ENCODE measurements at places on chromosomes 11 and 22.

GRCh38 chr11:72088076-72088808 is 7.6 kb downstream of the LRRC51 start:
- DNase-seq: no peak

DNA sequence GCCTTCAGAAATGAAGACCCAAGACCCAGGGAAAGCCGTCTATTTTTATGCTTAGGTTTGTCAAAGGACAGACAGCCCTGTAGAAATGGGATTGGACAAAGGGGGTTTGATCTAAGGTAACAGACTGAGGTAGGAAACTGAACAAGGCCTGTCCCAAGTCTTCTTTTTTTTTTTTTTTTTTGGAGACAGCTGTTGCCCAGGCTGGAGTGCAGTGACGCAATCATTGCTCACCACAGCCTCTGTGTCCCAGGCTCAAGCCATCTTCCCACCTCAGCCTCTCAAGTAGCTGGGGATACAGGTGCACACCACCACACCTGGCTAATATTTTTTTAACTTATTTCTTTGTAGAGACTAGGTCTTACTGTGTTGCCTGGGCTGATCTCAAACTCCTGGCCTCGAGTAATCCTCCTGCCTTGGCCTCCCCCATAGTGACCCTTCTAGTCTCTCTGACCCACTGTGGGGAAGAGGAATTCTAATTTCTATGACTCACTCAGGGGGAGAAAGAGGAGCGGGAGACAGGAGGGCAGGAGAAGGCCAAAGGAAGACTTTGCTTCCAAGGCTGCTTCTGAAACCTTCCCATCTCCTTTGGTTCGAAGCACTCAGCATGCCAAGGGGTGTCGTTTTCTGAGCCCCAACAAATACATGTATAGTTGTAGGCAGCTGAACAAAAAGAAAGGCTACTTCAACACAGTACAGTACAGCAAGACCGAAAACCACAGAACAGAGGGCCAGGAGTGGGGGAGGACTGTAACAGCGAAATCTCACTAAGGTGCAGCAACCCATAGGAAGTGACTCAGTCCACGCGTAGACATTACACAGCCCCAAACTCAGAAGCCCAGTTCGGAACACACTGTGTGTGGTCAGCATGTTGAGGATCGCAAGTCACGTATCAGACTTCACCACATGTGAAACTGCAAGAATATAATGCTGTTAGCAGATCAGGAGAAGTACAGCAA is 872 bp downstream of the TMA7B start:
- no peak for DNase-seq

GRCh38 chr11:133525976-133526375 is 6.3 kb downstream of the OPCML start:
- no peak for DNase-seq

- no peak for DNase-seq
These were observed 4.7 kb downstream of the C11orf87 start for GRCh38 chr11:109426442-109427240.

DNA sequence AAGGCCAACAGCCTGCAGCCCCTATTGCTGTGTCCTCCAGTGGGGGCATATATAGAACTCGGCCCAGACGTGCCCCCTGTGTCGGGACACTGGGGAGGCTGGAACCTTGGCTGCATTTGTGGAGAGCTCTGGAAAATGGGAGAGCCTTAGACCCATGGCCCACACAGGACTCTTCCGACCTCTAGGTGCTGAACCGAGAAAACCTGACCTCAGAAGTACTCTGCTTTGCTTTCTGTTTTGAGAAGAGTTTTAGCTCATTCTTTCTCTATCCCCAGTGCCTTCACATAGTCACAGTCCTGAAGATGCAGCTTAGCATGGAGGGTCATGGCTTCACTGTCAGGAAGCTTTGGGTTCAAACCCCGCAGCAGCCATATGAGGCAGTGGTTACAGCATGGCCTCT is 271.8 kb upstream of the B3GAT1 start:
- no peak for DNase-seq

DNA sequence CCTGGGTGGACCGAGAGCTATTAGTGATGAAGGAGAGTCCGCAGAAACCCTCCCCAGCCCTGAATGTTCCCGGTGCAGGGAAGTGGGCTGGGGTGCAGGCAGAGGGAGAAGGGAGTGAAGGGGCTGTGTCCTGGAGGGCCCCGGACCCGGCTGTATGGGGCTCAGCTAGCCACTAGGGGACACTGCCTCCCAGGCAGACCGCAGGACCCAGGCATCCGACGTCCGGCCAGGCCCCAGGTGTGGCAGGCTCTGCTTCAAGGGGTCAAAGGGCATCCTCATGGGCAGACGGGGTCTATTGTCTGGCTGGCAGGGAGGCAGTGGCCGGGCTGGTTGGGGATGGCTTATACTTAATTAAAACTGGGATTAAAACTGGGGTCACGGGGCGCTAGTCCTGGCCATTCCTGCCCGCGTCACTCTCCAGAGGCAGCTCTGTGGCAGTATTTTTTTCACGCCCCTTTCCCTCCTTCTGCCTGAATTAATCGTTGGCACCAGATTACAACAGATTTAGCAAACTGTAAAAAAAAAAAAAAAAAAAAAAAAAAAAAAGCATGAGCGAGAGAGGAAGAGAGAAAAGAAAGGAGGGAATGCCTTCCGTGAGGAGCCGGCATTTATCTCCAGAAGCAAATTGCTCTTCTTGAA is 5.1 kb downstream of the FLRT1 start:
- no peak for DNase-seq

- DNase-seq: no peak
These were observed 2.3 kb upstream of the ALKBH8 start for GRCh38 chr11:107567739-107568335.

DNA sequence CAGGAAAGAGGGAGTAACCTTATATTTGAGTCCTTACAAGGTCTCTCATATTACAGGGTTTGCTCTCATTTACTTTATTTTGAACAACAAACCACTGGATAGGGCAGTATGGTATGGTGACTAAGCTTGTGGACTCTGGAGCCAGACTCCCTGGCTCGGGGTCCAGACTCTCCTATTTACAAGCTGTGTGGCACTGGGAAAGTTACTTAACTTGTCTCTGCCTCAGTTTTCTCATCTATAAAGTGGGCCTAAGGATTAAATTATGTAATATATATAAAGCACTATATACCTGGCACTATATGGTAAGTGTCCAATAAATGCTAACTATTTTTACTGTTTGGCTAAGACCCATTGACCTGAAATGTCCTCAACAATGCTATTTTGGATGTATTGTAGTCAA is 1.7 kb upstream of the DCHS1 start:
- DNase-seq: no peak

DNA sequence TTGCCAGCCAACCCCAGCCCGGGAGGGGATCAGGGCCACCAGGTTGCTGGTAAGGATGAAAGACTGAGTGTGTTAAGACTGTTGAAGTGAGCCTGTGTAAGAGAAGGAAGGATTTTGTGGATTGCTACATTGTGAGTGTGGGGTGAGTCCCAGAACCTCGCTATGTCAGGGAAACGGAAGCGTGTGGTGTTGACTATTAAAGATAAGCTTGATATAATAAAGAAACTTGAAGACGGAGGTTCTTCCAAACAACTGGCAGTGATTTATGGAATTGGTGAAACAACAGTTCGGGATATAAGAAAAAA is 627 bp downstream of the JRKL start:
- DNase-seq: no peak

GRCh38 chr22:19962246-19962908 is 20.8 kb upstream of the TXNRD2 start:
- DNase-seq: peak; percentile 73

DNA sequence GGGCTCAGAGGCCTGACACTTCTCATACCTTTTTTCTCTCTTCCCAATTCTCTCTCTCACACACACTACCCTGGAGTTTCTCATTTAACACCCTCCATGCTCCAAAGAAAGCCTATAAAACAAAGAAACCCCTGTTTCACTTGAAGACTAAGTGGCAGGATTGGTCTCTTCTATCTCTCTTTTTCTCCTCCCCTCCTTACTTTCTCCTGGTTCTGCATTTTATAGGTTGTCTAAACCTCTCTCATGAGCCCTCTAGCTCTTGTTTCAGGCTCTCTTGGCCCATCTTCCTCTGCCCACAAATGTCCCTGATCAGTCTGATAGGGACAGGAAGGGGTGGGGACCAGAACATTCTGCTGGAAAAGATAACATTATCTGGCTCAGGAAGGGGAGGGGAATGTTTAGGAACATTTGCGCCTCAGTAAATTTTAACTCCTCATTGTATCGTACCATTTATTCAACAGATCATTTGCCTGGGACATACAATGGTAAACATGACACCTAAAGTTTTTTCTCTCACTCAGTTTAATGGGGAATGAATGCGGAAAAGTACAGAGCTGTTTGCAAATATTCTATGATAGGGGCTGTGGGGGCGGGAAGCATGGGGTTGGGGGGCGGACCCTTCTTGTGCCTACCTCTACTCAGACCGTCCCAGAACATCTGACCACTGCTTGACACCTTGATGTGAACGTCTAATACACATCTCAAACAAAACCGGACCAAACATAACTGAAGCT is 10.8 kb downstream of the CRYBA4 start:
- no peak for DNase-seq

- no peak for DNase-seq
These were observed 288.1 kb downstream of the TBC1D22A start for GRCh38 chr22:47050401-47051051.

DNA sequence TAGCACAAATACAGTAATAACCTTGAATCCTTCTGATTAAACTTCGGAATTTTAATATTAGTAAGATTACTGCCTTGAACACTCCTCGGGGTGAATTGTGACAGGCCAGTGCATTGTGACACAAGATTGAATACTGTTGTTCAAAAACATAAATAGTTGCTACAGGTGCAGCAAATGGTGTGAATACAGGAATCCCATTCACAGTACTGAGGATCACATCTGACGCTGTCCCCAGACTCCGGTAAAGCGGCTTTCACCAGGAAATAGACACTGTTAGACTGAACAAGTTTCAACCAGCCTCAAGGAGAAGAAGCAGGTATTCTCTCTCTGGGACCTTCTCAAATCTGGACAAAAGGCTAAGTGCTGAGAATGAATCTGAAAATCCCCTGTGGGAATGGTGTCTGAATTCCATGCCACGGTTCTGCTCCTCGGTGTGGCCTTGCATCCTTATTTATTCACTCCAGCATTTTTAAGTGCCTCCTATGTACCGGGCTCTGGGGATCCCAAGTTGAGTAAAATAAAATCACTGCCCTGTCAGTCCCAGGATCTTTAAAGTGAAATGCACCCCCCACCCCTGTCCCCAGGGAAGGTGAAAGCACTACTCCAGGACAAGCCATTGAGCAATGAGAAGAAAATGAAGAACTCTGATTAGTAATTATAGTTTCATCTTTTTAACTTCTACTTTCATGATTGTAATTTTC is 3.4 kb downstream of the LGR4 start:
- no peak for DNase-seq

- DNase-seq: no peak
These were observed 4.3 kb downstream of the PPM1F start for GRCh38 chr22:21948390-21948789.

DNA sequence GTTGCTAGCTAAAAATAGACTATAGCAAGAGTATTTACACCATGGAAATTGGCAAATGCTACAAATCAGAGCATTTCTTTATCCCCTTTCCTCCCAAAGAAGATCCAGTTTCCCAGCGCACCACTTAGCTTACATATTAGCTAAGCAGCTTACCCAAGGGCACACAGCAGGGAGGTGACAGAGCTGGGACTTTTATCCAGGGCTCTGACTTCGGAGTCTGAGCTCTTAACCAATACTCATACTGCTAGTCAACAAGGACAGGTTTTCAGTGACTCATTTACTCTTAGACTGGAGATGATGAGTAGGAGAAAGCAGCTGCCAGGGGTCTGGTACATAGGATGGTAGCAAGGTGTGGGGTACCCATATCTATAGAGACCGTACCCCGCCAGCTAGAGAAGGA is 38.4 kb downstream of the NAV2 start:
- DNase-seq: no peak

- DNase-seq: no peak
These were observed 47.6 kb downstream of the HEPHL1 start for GRCh38 chr11:94068764-94069163.

DNA sequence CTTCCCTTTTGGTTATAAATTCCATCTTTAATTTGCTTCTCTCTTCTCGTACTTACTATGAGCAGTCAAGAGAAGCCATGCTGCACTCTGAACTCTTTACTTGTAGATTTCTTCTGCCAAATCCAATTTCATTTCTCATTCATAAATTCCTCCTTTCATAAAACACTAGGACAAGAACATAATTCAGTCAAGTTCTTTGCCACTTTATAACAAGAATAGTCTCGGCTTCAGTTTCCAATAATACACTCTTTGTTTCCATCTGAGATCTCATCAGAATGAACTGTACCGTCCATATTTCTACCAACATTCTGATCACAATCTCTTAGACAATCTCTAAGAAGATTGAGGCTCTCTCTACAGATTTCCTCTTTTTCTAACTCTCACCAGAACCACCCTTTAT is 25.1 kb downstream of the IZUMO1R start:
- no peak for DNase-seq

DNA sequence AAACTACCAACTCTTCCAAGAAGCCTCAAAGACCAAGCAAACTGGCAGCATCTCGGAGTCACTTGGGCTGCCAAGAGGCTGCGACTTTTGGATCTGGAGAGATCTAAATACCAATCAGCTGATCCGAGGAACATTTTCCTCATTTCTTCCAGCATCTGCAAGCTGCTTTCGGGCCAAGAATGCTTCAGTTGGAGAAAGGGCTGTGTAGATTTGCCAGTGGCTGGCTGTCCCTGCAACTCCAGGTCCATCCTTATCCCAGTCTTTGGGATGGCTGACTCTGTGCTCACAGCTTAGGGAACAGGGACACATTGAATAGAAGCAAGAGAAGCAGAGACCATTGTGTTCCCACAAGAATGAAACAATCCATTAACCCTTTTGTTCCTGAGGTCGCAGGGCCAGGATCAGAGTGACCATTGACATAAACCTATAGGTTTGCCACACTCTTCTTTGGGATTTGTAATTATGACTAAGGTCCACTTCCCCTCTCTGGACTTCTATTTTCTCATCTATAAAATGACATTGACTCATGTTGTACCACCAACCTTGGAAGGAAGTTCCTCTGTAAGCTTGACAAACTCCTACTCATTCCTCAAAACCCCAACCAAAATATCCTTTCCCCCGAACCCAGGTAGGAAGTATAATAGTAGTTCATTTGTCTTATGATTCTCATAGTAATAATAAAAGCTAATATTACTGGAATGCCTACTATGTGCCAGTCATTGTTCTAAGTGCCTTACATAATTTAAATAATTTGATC is 340.8 kb downstream of the MN1 start:
- peak; percentile 49 for DNase-seq

DNA sequence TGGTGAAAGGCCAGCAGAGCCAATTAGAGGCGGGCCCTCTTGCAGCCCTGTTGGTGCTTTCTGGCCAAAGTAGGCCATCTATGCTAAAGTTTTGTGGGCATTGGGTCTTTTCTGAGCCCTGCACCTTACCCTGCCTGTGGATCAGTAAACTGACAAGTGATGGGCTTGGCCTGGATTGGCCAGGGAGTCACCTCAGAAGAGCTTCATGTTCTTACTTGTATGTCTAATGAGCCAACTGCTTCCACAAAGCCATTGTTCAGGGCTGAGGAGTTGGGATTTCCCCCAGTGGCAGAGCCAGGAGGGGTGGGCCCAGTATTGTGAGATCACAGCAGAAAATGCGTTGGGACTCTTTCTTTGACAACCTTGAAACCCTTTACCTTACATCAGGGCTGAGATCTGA is 90.4 kb downstream of the CWC15 start:
- no peak for DNase-seq

Data from left ventricle myocardium superior (tissue), 1 donor.